Adrenal gland (tissue), 19 donors: ENCODE measurements at places on chromosomes 3 and 15. TPM values are rescaled to one million over a fixed set of nuclear protein-coding genes. Genes with fewer than 3 reads are reported as not detected.

DNA sequence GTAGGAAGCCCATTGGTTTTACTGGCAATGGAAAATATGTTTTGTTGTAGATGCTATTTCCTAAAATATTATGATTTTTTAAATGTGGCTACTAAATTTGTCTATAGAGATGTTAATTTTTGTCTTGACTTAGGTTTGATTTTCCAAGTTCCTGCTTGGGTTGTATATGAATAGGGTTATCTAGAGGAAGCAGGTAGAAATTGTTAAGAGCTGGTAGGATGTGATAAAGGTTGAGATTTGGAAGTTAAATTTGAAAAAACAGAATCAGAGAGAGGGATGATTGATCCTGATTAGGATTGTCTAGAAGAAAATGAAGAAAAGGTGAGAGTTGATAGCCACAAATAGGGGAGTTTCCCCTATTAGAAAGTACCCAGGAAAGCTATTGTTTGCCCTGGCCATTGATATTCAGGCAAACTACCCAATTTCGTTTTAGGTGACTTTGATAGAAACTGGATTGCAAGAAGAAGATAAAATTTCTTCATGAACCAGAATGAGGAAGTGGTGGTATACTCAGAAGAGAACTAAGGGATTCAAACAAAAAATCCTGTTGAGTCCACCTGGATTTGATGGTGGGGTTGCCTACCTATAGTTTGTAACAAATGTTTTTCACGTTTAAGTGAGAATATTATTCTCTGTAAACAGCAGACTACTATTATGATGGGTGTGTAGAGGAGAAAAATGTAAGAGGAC, 91.2 kb upstream of the PHLDB2 start:
- no peak overlapping the region for H3K4me3 ChIP-seq
- H3K27me3 ChIP-seq: no peaks in the 10 kb centered on the region
- H3K4me1 ChIP-seq: peaks cover 4% of the 10 kb centered on the region
- H3K27ac ChIP-seq: no peak overlapping the region
- no peak for DNase-seq

GRCh38 chr3:36175113-36175812, 205.0 kb upstream of the STAC start:
- H3K36me3 ChIP-seq: no peaks in the 10 kb centered on the region
- H3K4me3 ChIP-seq: no peak overlapping the region
- H3K4me1 ChIP-seq: no peaks in the 10 kb centered on the region
- DNase-seq: no peak
- no peaks in the 10 kb centered on the region for H3K27me3 ChIP-seq

- H3K36me3 ChIP-seq: no peaks in the 10 kb centered on the region
- no peak overlapping the region for H3K27ac ChIP-seq
- no peaks in the 10 kb centered on the region for H3K4me1 ChIP-seq
- no peaks in the 10 kb centered on the region for H3K27me3 ChIP-seq
Observed at GRCh38 chr3:125179884-125180240, 32.7 kb downstream of the SLC12A8 start.

DNA sequence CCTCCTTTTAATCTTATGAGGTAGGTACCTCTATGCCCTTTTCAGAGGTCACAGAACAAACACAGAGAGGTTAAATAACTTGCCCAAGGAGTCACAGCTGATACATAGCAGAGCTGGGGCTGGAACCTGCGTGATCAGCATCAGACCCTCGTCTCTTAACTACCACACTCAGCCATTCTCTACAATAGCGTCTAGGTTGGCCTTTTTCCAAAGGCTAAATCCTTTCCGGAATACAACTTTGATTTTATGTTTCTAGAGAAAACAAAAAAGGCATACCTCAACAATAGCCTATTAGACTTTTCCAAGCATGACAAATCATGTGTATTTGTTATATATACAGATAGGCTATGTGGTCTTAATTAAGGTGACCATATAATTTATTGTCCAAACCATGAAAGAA, 187.2 kb downstream of the RORA start:
- DNase-seq: no peak
- no peak overlapping the region for H3K27ac ChIP-seq
- peaks cover 6% of the 10 kb centered on the region for H3K4me1 ChIP-seq
- H3K36me3 ChIP-seq: no peaks in the 10 kb centered on the region
- H3K27me3 ChIP-seq: no peaks in the 10 kb centered on the region

DNA sequence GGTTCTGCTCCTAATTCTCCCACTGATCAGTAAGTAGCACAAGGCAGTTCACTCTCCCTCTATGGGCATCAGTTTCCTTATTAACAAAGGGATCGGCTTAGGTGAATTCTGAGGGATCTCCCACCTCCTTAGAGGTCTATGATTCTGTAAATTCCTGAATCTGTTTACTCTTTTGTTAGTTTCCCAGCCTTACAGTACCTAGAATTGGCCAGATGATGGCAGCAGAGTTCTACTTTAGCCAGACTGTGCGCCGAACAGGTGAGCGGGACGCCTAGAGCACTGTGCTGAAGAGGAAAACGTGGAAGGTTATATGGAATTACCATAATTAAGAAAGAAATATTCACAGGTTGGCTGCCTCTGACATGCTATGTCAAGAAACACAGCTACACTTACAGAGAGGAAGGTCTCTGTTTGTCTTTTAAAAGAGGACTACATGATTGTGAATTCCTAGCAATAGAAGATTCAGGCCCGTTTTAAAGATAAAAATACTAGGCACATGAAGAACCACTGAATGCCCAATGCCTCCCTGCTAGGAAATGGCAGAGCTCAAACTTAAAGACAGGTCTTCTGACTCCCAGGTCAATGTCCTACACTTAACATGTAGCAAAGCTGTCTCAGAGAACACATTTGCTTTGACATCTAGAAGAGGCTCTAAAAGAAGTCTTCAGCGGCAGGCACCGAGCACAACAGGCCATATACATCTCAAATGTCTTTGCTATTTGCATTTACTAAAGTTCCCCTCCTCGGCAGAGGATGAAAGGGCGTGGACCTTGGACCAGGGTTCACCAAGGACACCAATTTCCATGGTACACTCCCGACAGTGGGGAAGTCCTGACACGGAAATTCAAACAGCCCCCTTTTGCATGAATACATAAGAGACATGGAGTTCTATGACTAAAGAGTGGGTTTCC, 259.9 kb downstream of the FGF12 start:
- H3K4me1 ChIP-seq: no peaks in the 10 kb centered on the region
- no peak overlapping the region for H3K4me3 ChIP-seq
- peaks cover 2% of the 10 kb centered on the region for H3K27me3 ChIP-seq
- no peak overlapping the region for H3K27ac ChIP-seq

GRCh38 chr3:72655131-72655551, 193.1 kb downstream of the SHQ1 start:
- no peaks in the 10 kb centered on the region for H3K36me3 ChIP-seq
- no peak for DNase-seq
- H3K27me3 ChIP-seq: peaks cover 4% of the 10 kb centered on the region
- H3K4me3 ChIP-seq: no peak overlapping the region
- H3K4me1 ChIP-seq: peaks cover 9% of the 10 kb centered on the region

DNA sequence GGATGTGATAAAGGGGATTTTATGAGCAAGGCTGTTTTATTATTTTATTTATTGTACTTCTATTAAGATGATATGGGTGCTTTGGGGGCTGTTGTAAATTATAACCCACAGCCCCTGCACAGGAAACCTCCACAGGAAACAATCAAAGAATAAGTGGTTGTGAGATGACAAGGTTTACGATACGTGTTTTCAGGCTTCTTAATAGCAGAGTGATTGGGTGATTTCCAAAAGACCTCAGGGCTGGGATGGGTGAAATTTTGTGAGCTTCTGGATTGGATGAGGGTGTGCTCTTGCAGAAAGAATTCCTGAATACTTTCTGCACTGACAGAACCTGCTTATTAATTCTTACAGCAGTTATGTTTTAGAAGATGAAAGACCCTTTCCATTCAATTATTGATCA, 21.4 kb downstream of the CHL1 start:
- no peak for DNase-seq
- no peaks in the 10 kb centered on the region for H3K4me1 ChIP-seq
- H3K27me3 ChIP-seq: no peaks in the 10 kb centered on the region
- H3K36me3 ChIP-seq: no peaks in the 10 kb centered on the region
- H3K4me3 ChIP-seq: no peak overlapping the region
- no peak overlapping the region for H3K27ac ChIP-seq

DNA sequence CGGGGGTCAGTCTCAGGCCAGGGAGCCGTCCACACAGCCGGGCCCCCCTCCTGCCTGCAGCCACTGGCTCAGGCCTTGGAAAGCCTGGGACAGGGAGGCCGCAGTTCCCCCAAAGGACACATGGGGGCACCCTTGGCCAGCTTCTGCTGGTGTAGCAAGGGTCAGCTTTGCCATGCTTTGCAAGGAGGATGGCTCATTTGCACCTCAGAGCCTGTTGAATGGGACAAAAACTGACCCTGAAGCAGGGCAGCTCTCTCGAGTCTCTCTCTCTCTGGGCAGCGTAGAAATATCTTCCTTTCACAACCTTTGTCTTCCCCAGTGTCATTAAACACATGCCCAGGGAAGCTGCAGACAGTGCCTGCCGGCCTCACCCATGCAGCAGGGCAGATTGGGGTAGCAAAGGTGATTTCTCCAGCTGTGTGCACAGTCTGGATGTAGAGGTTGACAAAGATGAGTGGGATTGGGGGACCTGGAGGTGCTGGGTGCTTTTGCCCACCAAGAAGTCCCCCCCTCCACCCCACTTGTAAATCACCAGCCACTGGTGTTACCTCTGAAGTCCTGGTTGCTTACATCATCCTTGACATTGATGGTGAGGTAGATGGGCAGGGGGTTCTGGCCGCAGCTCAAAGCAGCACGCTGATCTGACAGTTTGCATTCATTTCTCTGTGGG, 17.4 kb upstream of the EHD4 start:
- H3K4me1 ChIP-seq: no peaks in the 10 kb centered on the region
- peak; percentile 87 for DNase-seq
- H3K27ac ChIP-seq: no peak overlapping the region
- no peak overlapping the region for H3K4me3 ChIP-seq
- no peaks in the 10 kb centered on the region for H3K27me3 ChIP-seq
- H3K36me3 ChIP-seq: no peaks in the 10 kb centered on the region

DNA sequence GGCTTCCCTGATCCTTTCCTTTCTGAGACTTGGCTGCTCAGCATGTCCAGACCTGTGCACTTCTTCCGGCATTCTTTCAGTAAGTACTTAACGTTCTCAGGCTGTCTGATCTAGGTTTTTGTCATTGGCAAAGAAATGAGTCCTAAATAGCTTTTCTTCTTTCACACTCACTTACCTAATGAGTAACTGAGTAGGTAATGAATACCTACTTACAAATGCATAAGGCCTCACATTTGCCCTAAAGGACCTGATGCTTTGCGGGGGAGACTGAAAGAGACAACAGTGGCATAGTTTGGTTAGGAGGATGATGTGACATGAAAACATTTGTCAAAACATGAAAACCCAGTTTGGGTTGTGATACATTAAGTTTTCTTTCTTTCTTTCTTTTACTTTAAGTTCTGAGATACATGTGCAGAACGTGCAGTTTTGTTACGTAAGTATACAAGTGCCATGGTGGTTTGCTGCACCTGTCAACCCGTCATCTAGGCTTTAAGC, 516.7 kb upstream of the CFAP20DC start:
- H3K4me1 ChIP-seq: no peaks in the 10 kb centered on the region
- H3K4me3 ChIP-seq: no peak overlapping the region
- H3K36me3 ChIP-seq: no peaks in the 10 kb centered on the region
- DNase-seq: no peak
- no peak overlapping the region for H3K27ac ChIP-seq

- H3K27ac ChIP-seq: peak overlapping the region; percentile 23
- peak; percentile 83 for DNase-seq
- H3K27me3 ChIP-seq: no peaks in the 10 kb centered on the region
Observed at GRCh38 chr3:171829841-171830517, 13.2 kb upstream of the TMEM212 start.

DNA sequence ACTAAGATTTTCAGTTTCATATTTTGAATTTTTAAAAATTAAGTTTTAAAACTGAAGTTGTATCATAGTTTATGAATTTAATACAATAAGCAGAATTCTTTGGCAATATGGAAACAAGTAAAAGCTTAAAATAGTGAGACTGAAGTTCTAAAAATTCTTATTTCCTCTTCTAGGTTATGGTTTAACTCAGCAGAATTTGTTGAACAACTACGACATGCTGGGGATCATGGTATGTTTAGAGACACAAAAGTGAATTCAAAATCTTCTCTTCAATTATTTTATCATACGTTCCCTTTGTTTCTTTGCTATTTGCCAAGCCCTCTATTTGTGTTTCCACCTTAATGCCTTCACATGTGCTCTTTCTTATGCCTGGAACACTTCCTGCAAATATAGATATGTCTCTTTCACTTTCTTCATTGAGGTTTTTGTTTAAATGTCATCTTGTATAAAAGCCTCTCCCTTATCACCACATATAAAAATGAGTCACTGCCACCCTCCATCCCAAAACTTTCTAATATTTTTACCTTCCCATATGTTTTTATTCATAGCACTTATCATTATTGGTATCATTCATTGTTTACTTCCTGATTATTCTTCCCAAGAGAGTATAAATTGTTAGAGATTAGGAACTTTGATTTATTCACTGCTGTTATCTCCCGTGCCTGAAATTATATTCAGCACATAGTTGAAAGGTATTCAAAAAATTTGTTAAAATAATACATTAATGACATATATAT, 6.4 kb downstream of the SUCNR1 start:
- H3K4me1 ChIP-seq: no peaks in the 10 kb centered on the region
- H3K27me3 ChIP-seq: no peaks in the 10 kb centered on the region
- no peak overlapping the region for H3K4me3 ChIP-seq
- H3K36me3 ChIP-seq: no peaks in the 10 kb centered on the region

- no peak overlapping the region for H3K4me3 ChIP-seq
- H3K4me1 ChIP-seq: peaks cover 15% of the 10 kb centered on the region
- no peaks in the 10 kb centered on the region for H3K27me3 ChIP-seq
- no peak for DNase-seq
Observed at GRCh38 chr3:59608356-59608755, 558.5 kb upstream of the CFAP20DC start.

DNA sequence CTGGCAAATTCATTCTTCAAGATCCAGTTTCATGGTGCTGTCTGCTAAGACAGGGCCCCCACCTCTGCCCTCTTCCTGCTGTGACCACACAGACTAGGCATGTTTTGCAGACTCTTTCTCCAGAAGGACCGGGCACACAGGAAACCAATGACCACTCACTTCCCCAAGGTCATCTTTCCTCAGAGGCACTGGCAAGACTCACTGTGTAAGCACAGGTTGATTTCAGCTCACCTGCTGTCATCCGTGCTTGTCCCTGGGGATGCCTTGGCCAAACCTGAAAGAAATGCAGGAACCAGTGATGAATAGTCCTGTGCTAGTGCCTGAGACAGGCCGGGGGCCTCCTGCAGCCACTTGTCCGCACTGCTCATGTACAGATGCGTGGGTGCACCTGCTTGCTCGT, 33.5 kb downstream of the ALS2CL start:
- no peaks in the 10 kb centered on the region for H3K36me3 ChIP-seq
- H3K4me1 ChIP-seq: peaks cover 4% of the 10 kb centered on the region
- H3K27ac ChIP-seq: no peak overlapping the region
- no peak overlapping the region for H3K4me3 ChIP-seq
- DNase-seq: no peak

GRCh38 chr3:10444511-10444910, 60.9 kb downstream of the ATP2B2 start:
- no peak overlapping the region for H3K4me3 ChIP-seq
- H3K27me3 ChIP-seq: no peaks in the 10 kb centered on the region
- H3K27ac ChIP-seq: no peak overlapping the region
- H3K4me1 ChIP-seq: no peaks in the 10 kb centered on the region
- H3K36me3 ChIP-seq: no peaks in the 10 kb centered on the region

MAP6D1 gene
- polyA plus RNA-seq: 2.5 TPM

GOLGA8T gene
- not detected for polyA plus RNA-seq

VEPH1 gene
- polyA plus RNA-seq: 25.8 TPM

FGD5 gene
- polyA plus RNA-seq: 7.0 TPM

SEMA7A gene
- polyA plus RNA-seq: 5.0 TPM

NTRK3 gene
- 8.5 TPM for polyA plus RNA-seq

ABI3BP gene
- 8.3 TPM for polyA plus RNA-seq

VIPR1 gene
- 2.6 TPM for polyA plus RNA-seq

CHRNB4 gene
- 0.34 TPM for polyA plus RNA-seq

C3orf20 gene
- polyA plus RNA-seq: not detected

CELF6 gene
- polyA plus RNA-seq: 24.1 TPM
